ENCODE measurements at places on chromosomes 7 and 10.

DNA sequence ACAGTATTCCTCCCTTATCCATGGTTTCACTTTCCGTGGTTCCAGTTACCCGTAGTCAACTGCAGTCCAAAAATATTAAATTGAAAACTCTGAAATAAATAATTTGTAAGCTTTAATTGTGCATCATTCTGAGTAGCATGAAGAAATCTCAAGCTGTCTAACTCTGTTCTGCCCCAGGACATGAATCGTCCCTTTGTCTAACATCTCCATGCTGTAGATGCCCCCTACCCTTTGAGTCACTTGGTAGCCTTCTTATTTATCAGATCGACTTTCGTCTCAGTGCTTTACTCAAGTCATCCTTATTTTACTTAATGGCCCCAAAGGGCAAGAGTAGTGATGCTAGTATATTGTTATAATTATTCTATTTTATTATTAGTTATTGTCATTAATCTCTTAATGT is 41.8 kb downstream of the CPED1 start:
- DNase-seq, result no peak

- no peak for DNase-seq
Measured at GRCh38 chr7:16357921-16358320, 63.4 kb downstream of the CRPPA start.

DNA sequence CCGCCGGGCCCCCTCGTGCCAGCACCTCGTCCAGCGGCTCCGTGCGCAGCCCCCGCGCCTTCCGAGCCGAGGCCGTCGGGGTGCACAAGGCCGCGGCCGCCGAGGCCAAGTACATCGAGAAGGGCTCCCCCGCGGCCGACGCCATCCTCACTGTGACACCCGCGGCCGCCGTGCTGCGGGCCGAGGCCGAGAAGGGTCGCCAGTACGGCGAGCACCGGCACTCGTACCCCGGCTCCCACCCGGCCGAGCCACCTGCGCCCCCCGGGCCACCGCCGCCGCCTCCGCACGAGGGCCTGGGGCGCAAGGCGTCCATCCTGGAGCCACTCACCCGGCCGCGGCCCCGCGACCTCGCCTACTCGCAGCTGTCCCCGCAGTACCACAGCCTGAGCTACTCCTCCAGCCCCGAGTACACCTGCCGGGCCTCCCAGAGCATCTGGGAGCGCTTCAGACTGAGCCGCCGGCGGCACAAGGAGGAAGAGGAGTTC is 76.5 kb downstream of the ELFN1 start:
- DNase-seq, result no peak

DNA sequence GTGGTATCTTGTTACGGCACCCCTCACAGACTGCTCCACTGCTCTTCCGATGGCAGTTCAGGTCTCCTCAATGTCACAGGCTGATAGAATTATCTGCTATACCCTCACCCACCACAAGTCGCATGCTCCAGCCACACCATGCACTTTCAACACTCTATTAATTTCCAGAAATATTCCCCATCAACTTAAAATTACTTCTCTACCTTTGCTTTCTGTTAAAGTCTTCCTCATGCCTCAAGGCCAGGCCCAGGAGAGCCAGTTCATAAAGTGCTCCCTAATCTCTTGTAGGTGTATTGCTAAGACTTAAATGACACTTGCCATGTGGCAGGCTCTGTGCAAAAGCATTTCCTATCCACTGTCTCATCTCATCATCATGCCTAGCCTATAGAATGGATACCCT is 105.9 kb upstream of the ARID5B start:
- no peak for DNase-seq

DNA sequence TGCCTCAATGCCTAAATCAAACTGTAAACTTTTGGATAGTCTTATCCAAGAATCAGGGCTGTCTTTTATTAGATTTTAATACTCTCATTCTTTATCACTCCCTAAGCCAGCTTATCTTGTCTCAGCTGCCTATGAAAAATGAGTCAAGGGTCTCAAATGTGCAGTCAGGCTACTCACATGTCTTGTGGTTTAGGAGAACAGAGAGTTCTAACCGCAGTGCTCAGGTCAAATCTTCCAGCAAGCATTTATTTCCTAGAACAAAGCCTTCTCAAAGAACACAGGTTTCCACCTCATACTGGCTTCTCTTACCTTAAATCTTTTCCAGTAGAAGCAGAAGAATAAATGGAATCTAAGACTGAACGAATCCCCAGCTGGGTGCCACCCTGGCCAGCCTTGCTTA is 23.5 kb downstream of the HTR5A start:
- no peak for DNase-seq

GRCh38 chr7:66920256-66920655 is 769 bp upstream of the TMEM248 start:
- no peak for DNase-seq

- DNase-seq, result no peak
Measured at GRCh38 chr10:74363727-74364126, 212.7 kb downstream of the ADK start.

GRCh38 chr7:21251151-21251800 is 176.6 kb upstream of the SP4 start:
- no peak for DNase-seq

All from CD4-positive, alpha-beta T cell treated with Interleukin-4 for 4 hours (primary cell).